CD4-positive, alpha-beta T cell treated with Interleukin-10 for 1 hour (primary cell): ENCODE measurements at places on chromosomes 13 and 19.

- DNase-seq: no peak
Observed at GRCh38 chr13:61960981-61961380, 545.3 kb upstream of the PCDH20 start.

DNA sequence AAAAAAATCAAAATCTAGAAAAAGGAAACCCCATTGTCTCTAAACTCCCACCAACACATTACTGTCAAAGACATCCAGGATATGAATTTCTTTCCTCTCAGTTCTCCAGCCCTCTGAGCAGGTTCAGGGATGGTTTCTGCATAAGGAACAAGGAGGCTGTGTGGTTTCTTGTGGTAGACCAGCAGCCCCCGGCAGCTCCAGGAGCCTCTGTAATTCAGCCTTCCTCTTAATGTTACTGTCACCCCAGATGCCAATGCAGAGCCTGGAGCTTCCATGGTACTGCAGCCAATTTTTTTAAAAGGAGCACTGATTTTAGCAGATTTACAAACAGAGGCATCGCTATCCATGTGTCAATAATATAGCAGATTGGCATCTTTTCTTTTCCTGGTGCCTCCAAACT, 100.6 kb upstream of the FAM216B start:
- DNase-seq: no peak

DNA sequence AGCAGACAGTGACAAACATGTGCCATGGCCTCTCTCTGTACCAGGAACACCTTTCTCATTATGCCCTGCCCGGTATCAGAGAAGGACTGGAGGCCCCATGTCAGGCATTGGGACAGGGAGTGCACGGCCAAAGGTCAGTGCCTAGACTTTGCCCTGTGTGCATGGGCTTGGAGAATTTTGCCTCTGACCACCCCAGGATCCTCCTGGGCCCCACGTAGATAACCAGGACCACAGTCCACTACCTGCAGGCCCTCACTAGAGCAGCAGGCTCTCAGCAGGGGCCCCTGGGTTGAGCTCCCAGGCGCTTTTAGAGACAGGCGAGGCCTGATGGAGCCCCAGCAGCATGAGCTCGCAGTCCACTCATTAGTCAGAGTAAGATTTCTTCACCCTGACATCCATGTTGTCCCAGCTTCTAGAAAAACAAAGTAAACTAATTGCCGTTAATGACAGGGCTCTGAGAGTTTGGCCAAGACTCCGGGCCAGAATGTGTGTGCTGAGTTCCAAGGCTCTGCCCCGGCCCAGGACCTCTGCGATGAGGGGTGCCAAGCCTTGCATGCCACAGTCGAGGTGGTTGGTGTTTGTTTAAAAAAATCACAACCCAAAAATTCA, 42.7 kb downstream of the CAPN12 start:
- no peak for DNase-seq

DNA sequence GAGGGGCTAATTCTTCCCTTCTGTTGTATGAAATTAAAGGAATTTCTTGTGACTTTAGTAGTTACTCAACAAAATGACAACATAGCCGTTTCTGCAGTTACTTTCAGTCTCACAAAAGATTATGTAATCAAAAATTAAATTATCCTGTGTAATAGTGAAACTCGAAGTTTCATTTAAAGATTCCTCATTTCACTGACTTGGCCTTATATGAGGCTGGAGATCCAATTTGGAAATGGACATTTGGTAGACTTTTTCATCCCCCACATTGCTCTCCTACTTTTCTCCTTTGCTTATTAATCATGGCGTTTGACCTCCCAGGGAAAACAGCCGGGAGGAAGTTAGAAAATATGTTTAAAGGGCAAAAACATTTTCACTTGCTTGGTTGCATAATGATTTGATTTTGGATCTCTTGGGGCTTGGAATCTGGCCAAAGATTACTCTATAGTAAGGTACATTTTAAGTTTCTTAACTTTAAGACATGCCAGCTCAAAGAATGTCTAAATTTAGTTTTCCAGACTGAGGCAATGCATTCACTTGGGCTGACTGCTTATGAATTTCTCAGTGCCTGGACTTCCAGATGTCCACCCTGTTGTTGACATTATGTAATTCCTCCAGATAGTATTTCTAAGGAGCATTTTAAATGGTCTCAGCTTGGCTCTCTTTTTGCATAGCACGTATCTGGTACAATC, 1364.9 kb upstream of the MIR17HG start:
- no peak for DNase-seq

- DNase-seq: peak; percentile 49
Observed at GRCh38 chr19:10861103-10861651, 10.2 kb upstream of the CARM1 start.

DNA sequence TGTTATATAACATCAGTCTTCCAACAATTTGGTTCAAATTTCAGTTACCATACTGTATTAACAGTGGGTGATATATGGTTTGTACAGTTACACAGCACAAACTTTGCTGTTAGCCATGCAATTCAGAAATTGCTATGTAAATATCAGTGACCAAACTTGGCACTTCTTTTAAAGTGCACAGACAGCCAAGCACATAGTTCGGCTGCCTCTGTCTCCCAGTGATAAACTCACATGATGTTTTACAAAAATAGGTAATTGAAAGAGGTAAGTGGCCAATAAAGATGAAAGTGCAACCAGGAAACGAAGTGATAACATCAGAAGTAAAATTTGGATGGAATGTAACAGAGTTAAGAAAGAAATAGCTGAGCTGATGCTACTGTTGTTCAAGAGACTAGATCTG, 143.9 kb downstream of the PCDH9 start:
- no peak for DNase-seq
